ENCODE measurements at places on chromosomes 1 and 21.

- H3K27me3 ChIP-seq, result no peaks in the 10 kb centered on the region
- no peak overlapping the region for H3K4me3 ChIP-seq
- no peak overlapping the region for H3K27ac ChIP-seq
- H3K36me3 ChIP-seq, result no peaks in the 10 kb centered on the region
- H3K4me1 ChIP-seq, result peaks cover 4% of the 10 kb centered on the region
- DNase-seq, result no peak
These were observed 60.0 kb upstream of the FGGY start for GRCh38 chr1:59236721-59237545.

DNA sequence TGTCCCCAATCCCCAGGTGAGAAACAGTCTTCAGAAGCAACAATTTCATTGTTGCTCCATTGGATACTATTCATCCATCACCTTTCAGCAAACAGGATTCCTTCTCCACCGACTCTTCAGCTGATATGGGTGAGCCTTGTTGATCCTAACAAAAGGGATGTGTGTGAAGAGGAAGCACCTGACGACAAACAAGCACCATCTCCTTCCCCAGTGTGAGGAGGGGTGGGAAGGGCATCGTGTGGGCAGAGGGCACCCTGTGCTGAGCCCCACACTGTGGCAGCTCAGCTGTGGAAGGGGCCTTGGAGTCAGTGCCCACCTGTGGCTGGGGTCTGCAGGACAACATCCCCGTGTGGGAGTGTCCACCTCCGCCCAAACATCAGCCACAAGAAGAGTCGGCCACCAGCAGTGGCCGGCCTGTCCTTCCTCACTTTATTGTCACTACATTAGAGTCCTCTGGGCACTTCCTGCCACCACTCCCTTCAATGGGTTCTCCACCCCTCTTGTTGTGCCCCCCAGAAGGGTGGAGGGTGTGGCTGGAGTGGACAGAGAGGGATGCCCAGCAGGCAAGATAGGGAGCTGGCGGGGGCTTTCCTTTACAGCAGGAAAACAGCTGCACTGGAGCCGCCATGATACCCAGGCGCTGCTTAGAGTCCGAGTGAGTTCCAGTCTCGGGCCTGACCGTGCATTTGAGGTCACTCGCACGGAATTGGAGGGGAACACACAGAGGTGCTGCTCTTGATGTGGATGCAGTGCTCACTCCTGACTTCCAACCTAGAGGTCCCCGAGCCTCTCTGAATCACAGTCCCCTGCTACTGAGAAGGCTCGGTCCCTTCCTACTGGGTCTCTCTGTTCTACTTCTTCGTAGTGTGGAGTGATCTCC lies 40.9 kb downstream of the VPS26C start:
- DNase-seq, result no peak
- no peak overlapping the region for H3K27ac ChIP-seq
- H3K4me3 ChIP-seq, result no peak overlapping the region
- H3K4me1 ChIP-seq, result no peaks in the 10 kb centered on the region
- H3K27me3 ChIP-seq, result no peaks in the 10 kb centered on the region

- no peak for DNase-seq
- no peaks in the 10 kb centered on the region for H3K4me1 ChIP-seq
- H3K27me3 ChIP-seq, result no peaks in the 10 kb centered on the region
- H3K27ac ChIP-seq, result no peak overlapping the region
These were observed 39.6 kb upstream of the GPR153 start for GRCh38 chr1:6300342-6301048.

GRCh38 chr1:246761396-246761795 lies 37.2 kb downstream of the SCCPDH start:
- no peaks in the 10 kb centered on the region for H3K27me3 ChIP-seq
- no peak overlapping the region for H3K27ac ChIP-seq
- peaks cover 7% of the 10 kb centered on the region for H3K36me3 ChIP-seq
- no peaks in the 10 kb centered on the region for H3K4me1 ChIP-seq

- no peak overlapping the region for H3K4me3 ChIP-seq
- H3K4me1 ChIP-seq, result no peaks in the 10 kb centered on the region
- no peaks in the 10 kb centered on the region for H3K36me3 ChIP-seq
- no peak for DNase-seq
These were observed 428.6 kb upstream of the CAMK1G start for GRCh38 chr1:209154912-209155311.

- H3K36me3 ChIP-seq, result no peaks in the 10 kb centered on the region
- H3K27me3 ChIP-seq, result no peaks in the 10 kb centered on the region
- no peak for DNase-seq
- H3K4me1 ChIP-seq, result no peaks in the 10 kb centered on the region
- H3K27ac ChIP-seq, result no peak overlapping the region
These were observed 473 bp upstream of the BRDT start for GRCh38 chr1:91948501-91949355.

DNA sequence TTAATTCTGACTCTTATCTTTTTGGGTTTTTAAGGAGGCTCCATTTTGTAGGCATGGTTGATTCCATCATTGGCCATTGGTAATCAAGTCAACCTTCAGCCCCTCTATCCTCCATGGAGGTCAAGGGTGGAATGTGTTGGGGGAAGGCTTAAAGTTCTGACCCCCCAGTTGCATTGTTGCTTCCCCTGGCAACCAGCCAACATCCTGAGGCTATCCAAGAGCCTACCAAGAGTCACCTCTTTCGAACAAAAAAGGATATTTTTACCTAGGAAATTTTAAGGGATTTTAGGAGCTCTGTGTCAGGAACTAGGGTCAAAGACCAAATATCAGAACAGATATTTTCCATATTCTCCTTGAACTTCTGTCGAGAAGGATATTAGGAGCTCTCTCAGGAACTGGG lies 251.8 kb downstream of the RYR2 start:
- no peaks in the 10 kb centered on the region for H3K36me3 ChIP-seq
- no peaks in the 10 kb centered on the region for H3K27me3 ChIP-seq
- H3K4me3 ChIP-seq, result no peak overlapping the region
- DNase-seq, result no peak
- H3K4me1 ChIP-seq, result no peaks in the 10 kb centered on the region

- no peak overlapping the region for H3K27ac ChIP-seq
- no peak overlapping the region for H3K4me3 ChIP-seq
- DNase-seq, result no peak
- H3K4me1 ChIP-seq, result no peaks in the 10 kb centered on the region
These were observed 273.1 kb upstream of the PROX1 start for GRCh38 chr1:213714645-213715044.

GRCh38 chr1:94024104-94024792 lies 96.7 kb downstream of the ABCA4 start:
- H3K4me1 ChIP-seq, result peaks cover 4% of the 10 kb centered on the region
- H3K27ac ChIP-seq, result no peak overlapping the region
- no peak overlapping the region for H3K4me3 ChIP-seq
- H3K36me3 ChIP-seq, result no peaks in the 10 kb centered on the region
- H3K27me3 ChIP-seq, result peaks cover 5% of the 10 kb centered on the region

- no peak overlapping the region for H3K27ac ChIP-seq
- peaks cover 51% of the 10 kb centered on the region for H3K4me1 ChIP-seq
- no peaks in the 10 kb centered on the region for H3K27me3 ChIP-seq
- no peak overlapping the region for H3K4me3 ChIP-seq
These were observed 38.6 kb upstream of the POFUT2 start for GRCh38 chr21:45326169-45326851.

Data from lung (tissue), 17 donors.